NCI-H345 (cell line): ENCODE measurements at places on chromosomes 13 and 19.

DNA sequence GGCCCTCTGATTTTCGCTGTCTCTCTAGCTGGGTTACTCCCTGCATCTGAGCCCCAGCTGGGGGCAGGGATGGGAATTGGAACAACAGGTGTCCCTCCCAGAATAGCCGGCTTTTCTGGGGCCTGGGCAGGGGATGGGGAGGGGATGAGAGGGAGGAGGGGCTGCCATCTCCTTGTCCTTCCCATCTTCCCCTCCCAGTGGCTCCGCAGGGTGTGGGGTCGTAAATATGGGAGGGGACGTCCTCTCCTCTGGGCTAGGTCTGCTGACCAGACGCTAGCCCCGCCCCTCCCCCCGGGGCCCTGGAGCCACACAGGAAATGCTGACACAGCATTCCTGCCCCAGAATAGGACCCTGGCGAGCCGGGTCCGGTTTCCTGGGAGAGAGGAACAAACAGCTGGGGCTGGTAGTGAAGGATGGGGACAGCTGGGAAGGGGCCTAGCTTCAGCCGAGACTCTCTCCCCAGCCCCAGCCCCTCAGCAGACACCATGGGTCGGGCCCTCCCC, 1.1 kb downstream of the RYR1 start:
- no peak for DNase-seq

GRCh38 chr13:45859705-45860104, 8.2 kb upstream of the SIAH3 start:
- DNase-seq: no peak

DNA sequence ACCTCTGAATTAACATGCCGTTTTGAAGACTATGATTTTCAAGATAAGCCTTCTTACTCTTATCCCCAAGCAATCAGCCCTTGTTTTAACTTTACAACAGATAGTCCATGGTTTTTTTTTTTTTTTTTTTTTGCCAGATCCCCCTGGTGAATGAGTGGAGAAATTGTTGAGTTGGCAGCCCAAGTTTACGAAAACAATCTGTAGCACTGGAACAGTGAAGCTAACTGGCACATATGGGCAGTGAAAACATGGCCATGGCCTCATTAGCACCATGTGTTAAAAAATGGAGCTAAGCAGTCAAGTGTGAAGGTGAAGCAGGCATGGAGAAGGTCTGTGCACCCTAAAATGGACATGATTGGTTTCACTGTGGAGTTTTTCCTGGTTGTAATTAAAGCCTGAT, 812.1 kb upstream of the MIR17HG start:
- DNase-seq: no peak

- no peak for DNase-seq
Measured at GRCh38 chr13:94120878-94121277, 358.6 kb downstream of the DCT start.

DNA sequence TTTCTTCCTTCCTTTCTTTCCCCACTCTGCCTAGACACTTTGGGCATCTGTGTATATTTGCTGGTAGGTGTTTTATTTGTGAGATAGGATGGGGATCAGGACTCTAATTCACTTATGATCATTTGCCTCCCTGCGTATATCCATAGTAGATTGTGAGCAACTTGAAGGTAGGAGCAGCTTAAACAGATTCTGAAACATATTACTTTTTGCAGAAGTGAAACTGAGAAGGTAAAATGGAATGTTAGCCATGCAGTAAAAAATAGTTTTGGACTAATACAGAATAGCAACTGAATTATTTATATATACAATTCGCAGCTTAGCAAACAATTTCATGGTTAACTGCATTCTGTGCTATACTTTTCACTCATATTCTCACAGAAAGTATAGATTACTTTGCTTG, 38.7 kb downstream of the RNF6 start:
- DNase-seq: no peak

DNA sequence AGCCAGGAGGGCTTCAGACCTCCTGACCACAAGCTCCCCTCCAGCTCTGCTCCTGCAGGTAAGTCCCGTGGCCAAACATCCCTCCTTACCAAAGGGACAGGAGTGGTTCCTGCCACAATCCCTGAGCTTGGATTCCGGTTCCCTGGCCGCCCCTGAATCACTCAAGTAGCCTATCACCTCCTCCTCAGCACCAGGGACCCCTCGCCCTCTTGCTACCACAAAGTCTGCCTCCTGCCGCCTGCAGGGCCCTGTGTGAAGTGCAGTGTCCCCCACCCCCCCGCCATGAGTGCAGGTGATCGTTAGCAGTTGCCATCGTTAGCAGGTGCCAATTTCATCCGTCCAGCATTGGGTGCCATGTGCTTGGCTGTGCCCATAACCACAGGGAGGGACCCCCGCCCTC, 40.8 kb upstream of the RANBP3 start:
- no peak for DNase-seq

DNA sequence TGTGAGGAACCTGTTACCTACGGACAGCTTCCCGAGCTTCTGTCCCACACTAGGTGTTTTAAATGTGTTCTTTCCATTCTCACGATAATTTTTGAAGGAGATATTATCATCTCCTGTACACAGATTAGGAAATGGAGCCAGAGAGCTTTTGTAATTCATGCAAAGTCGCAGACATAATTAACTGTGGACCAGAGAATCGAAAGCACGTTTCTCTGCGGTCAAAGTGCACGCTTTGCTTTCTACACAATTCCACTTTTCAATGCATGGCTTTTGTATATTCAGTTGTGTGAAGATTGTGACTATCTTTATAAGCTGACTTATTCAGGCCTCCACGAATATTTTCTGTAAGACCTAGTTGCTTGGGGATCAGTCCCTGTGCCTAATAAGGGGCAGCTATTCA, 81.7 kb upstream of the SLC10A2 start:
- DNase-seq: no peak

DNA sequence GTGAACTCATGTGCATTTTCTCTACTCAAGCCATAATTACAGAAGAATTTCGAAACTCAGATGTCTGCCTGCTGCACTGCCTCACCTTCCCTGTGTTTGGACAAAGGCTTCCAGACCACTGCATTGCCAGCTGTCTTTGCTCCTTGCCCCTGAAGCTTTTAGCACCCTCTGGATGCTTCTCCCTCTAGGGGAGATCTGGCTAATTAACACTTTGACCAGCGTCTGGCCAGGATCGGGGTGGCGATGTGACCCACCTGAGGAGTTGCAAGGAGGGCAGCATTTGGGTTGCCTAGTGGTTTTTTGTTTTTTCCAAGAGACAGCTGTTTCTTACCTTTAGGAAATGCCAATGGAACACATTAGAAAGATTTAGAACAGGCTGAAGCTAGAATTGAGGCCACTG, 127.7 kb upstream of the ZNF536 start:
- no peak for DNase-seq

GRCh38 chr19:19276386-19276785, 3.3 kb upstream of the TM6SF2 start:
- DNase-seq: no peak

DNA sequence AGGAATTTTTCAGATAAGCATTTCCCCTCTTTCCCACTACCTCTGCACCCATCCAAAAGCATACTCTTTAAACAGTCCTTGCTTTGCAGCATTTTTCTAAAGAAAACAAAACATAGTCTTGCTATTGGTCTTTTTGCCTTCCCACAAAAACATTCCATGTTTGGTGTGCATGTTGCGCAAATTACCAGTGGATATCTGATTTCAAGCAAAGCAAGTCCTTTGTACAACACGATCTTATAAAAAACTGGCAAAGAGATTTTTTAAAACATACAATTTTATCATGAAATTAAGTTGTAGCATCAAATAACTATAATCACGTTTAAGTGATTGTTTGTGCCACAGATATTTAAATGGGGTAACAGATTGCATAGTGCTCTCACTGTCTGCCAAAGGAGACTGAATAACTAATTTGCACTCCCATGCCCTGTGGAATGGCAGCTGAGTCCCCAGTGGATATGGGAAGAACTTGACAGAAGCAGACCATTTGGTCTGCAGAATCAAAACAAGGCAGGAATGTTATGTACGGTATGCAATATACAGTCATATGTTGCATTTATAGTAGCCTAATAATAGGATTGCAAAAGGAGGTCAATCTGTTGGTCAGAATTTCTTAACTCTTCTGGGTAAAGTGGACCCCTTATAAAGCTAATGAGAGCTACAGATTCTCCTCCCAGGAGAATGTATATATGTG, 285.7 kb downstream of the TBC1D4 start:
- DNase-seq: no peak

GRCh38 chr19:10708291-10708690, 7.1 kb downstream of the QTRT1 start:
- no peak for DNase-seq

DNA sequence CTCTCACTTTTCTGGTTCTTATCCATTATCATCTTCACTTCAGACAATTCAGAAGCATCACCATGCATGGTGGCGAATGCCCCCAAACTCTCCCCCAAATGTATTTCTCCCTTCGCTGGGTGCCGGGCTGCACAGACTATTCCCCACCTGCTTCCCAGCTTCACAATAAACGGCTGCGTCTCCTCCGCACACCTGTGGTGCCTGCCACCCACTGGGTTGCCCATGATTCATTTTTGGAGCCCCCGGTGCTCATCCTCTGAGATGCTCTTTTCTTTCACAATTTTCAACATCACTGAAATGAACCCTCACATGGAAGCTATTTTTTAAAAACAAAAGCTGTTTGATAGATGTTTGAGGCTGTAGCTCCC, 2.8 kb upstream of the F10 start:
- no peak for DNase-seq
